Stimulated activated CD8-positive, alpha-beta memory T cell treated with anti-CD3 and anti-CD28 coated beads, Interleukin-7, amount 100 ng/mL, for 24 hours (primary cell): ENCODE measurements at places on chromosomes 7 and 10.

DNA sequence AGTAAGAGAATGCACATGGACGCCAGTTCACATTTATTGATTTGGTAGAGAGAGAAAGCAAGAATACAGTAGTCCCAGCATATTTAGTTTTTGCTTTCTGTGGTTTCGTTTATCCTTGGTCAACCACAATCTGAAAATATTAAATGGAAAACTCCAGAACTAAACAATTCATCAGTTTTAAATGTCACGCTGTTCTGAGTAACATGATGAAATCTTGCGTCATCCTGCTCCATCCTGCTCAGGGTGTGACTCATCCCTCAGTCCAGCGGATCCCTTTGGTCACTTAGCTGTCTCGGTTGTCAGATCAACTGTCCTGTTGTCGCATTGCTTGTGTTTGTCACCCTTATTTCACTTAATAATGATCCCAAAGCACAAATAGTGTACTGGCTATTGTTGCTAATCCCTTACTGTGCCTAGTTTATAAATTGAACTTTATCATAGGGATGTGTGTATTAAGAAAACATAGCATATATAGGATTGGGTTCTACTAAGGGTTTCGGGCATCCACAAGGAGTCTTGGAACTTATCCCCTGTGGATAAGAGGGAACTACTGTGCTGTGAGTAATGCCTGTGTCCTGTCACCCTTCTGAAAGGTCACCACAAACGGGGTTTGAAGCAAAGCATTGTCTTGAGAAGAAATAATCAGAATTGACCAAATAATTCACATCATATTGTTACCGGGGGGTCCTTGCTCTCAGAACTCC is 73.6 kb downstream of the OTUD1 start:
- no peak for DNase-seq

DNA sequence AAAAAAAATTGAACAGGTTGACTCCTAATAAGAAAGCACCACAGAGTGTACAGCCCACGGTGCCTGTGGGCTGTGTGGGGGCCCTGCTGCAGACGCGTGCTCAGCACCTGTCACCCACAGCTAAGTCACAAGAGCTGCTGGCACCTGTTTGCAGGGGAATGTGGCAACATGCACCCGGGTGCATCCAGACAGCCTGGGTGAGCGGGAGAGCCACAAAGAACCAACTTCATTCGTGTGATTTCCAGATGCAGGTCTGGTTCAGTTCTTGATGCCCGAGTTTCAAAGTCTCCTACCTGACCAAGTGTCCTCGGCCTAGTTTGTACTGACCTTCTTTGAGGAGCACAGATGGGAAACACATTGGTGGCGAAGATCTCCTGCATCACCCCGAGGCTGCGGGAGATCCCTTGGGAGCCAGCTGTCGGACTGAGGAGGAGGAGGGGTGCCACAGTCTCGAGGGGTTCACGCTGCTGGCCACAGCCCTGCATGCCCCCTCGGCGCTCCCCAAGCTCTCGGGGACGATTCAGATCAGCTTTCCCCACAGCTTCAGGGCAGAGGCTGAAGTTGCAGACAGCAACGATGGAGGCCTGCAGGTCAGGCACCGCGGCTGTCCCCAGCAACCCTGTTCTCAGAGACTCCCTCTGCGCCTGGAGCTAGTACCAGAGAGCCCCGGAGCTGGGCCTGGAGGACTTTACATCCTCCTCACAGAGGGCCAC is 35.3 kb downstream of the AMZ1 start:
- DNase-seq, result no peak

DNA sequence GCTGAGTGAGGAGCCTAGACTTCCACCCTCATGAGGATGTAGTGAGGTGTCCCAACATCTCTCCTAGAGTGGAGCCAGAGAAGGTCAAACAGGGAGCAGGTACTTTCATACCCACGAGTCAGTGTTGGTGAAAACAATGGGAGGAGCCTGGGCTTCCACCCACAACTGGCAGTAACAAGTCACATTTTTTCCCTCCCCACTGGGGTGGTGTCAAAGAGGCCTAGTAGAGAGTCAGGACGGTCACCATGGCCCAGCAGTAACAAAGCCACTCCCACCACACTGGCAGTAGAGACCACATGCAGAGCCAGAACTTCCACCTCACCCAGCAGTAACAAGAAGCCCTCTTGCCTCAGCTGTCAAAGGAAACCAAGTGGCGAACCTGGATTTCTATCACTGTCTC is 280.2 kb upstream of the IMMP2L start:
- no peak for DNase-seq

DNA sequence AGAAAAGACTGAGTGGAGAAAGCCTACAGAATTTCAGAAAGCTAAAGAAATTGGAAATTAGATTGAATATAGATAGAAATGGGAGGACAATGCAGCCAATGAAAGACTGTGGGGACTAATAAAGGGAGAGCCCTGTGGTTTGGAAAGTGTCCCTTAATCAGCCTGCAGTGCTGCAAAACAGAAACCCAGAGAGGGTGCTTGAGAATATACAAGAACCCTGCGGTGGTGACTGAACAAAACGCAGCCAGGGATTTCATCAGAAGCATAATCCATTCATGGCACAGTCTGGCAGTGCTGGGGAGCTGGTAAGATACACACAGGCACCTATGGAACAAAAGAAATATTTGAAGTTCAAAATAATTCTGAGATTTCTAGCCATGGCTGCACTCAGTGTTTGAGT is 19.1 kb downstream of the CEP41 start:
- DNase-seq, result no peak

- DNase-seq, result no peak
Observed at GRCh38 chr7:108227366-108227765, 97.2 kb upstream of the LAMB4 start.

GRCh38 chr7:120060875-120061274 is 212.1 kb upstream of the KCND2 start:
- DNase-seq, result no peak

DNA sequence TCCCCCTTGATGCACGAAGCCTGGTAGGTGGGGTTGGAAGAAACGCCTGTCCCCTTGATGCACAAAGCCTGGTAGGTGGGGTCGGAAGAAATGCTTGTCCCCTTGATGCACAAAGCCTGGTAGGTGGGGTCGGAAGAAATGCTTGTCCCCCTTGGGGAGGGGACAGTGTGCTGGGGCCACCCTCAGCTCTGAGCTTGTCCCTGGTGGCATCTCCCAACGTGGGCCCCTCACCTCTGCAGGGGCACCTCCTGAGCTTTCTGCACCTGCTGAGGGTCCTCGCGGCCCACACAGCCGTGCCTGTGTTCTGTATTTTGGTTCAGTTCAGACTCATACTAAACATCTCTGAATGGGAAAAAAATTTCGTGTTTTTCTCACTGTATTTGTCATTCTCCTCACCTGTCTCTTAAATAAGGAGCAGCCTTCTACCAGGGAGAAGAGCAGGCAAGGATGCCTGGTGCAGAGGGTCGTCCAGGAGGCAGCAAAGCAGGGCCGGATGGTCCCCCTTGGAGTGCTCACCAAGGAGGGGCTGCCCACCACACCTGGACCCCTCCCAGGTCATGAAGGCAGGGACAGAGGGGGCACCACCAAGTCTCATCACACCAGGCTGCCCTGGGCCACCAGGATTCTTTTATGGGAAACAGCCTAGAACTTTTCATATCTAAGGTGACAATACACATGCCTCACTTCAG is 24.7 kb downstream of the VIPR2 start:
- DNase-seq, result no peak

- DNase-seq, result no peak
Observed at GRCh38 chr10:3902054-3902808, 117.2 kb upstream of the KLF6 start.

GRCh38 chr10:69408318-69409175 is 8.2 kb downstream of the TACR2 start:
- DNase-seq, result peak; percentile 74

DNA sequence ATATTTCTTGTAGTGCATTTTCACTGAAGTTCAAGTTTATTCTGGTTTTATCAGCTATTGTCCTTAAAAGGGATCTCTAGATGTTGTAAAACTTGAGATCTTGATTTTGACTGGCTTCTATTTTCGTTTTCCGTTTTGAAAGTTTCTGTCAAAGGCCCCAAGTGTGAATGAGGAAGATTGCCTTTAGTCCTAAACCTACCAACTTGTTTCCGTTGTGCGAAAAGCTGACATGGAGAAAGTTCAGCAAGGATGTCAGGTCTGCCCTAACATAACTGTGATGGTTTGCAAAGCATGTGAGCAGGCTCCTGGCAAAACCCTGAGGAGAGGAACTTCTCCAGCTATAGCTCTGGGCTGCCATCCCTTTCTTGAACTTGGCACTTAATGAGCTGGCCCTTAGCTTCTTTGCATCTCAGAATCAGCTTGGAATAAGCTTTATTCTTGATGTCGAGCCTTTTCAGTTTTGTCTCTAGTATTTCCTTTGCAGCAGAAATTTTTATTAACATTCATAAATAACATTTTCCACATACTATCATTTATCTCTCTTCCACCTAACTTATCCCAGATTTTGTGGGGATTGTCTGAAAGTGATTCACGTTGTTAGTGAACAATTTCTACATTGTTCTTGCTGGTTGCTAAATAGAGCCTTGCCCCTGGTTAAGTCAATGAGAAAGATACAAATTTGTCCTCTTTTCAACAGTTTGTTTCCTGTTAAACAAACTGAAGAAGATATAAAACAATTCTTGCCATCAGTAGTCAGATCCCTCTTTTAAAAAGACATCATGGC is 559.4 kb downstream of the SUGCT start:
- DNase-seq, result no peak

GRCh38 chr7:74183653-74184450 is 9.7 kb downstream of the EIF4H start:
- no peak for DNase-seq

DNA sequence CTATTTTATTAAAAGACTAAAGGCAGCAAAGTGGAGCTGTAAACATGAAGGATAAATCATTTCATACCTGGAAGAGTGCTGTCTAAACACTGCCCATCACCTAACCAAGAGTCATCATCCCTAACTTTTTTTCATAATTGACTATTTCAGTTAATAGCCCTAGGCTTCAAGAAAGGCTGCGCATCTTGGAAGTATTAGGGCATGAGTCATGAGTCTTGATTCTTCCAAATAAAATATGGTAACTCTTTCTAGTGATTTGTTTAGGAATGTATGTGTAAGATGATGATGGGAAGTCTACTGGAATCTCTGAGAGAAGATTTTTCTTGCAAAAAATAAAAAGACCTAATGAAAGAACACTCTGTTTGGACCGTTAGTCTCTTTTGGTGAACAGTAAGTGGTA is 207.7 kb upstream of the AHR start:
- no peak for DNase-seq

GRCh38 chr7:49520951-49521350 is 252.5 kb upstream of the VWC2 start:
- no peak for DNase-seq

DNA sequence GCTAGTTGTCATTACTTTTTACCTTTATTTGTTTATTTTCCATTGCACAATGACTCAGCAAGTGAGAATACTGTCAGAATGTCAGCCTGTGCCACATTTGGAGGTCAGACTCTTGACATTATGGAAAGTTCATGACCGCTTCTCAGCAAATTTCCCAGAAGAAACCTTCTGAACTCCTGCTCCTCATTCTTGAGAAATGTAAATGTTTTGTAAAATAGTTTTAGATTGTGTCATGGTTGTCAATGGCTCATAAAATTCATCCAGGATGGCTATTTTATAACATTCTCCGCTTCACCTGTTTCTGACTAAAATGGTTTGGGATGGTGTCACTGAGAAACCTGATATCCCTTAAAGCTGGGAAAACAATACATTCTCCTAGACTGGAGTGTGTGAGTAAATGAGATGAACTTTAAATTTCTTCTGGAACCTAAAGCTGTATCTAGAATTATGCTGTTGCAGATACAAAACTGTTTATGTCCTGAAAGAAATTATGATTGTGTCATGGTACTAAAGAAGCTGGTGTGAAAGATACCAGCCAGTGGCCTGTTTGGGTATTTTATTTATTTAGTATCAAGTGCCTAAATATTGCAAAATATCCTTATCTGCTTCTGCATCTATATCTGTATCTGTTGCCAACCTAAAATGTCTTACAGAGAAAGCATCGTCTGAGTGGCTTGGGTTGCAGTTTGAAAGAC is 671.7 kb downstream of the GATA3 start:
- no peak for DNase-seq

- no peak for DNase-seq
Observed at GRCh38 chr10:49837051-49837478, 74.9 kb upstream of the OGDHL start.

DNA sequence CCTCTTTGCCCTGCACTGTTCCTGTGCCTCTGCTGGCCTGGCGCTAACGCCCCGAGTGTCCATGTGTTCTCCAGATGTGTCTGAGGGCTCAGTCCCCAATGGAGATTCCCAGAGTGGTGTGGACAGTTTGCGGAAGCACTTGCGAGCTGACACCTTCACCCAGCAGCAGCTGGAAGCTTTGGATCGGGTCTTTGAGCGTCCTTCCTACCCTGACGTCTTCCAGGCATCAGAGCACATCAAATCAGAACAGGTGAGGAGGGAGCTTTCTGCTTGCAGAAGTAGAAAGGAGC is 60.9 kb downstream of the PAX2 start:
- no peak for DNase-seq

GRCh38 chr7:54349229-54349628 is 192.9 kb upstream of the VSTM2A start:
- DNase-seq, result no peak

- no peak for DNase-seq
Observed at GRCh38 chr10:132397036-132397541, at the start of gene PWWP2B. Gene PWWP2B (plus strand): TSS chr10:132397200. CDS start chr10:132397227, 27 bp downstream.

DNA sequence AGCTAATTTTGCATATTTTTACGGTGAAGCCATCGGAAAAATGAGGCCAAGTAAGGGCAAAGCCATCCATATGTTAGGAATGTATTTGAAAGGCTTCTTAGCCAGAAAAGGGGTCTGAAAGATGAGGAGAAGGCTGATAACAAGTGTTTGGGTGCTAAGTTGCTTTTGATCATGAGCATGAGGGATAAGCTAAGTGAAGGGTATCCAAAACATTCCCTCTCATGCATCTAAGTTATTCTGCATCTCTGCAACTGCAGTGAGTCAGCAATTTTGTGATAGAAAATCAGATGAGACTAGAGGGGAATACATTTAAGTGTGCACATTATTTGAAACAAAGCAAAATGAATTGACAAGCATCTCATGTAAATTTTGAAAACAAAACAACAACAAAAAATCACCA is 282.8 kb downstream of the GPR158 start:
- DNase-seq, result no peak

GRCh38 chr7:127322832-127323493 is 69.5 kb downstream of the ZNF800 start:
- DNase-seq, result no peak

DNA sequence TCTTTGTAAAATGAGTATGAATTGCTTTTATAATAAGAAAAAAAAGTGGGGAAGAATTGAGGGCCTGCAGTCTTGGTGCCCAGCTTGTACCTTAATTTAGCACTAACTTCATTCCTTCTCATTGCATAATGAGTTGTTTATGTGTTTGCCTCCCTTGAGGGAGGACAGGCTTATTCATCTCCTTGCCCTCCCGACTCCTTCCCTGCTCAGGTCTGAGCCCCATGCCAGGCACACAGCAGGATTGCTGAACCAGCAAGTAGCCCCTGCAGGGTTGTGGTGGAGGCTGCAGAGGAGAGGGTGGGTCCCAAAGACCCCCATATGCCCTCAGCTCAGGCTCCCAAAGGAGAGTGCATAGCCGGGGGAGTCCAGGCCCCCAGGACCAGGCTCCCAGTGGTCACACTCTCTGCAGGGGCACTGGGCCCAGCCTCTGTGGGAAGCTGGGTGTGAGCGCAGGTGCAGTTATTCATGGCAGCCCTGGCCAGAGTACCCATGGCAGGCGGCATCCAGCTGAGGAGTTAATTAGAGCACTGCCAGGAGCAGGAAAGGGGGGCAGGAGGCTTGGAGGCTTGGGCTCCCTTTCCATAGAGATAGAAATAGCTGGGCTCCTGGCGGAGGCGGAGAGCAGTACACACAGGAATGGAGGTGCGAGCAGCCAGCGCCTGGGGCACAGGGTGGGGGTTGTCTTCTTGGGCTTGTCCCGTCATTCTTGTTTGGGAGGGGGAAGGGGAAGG is 28.2 kb upstream of the GOLGA7B start:
- no peak for DNase-seq
